Stimulated activated CD4-positive, alpha-beta T cell treated with anti-CD3 and anti-CD28 coated beads, Interleukin-15, amount 100 ng/mL, for 24 hours (primary cell): ENCODE measurements at places on chromosomes 5 and 9.

GRCh38 chr9:85914108-85914507, 26.8 kb upstream of the NAA35 start:
- DNase-seq, result no peak

- no peak for DNase-seq
These were observed 6.0 kb downstream of the EEIG1 start for GRCh38 chr9:127974769-127975261.

DNA sequence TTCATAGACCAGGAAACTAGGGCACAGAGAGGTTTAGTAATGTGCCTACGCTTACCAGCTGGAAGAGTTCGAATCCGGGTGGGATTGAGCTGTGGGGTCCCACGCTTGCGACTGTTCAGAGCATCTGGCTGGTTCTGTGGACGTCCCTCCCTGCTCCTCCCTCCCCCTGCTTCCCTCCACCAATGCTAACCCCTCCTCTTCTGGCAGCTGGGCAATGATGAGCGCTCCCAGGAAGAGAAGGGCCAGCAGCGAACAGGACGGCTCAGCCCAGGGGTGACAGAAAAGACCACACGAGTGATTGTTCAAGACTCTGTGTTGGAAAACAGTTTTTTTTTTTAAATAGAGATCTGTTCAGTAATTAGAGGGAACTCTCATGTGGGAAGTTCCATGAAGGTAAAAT, 6.9 kb downstream of the FAM163B start:
- DNase-seq, result no peak

DNA sequence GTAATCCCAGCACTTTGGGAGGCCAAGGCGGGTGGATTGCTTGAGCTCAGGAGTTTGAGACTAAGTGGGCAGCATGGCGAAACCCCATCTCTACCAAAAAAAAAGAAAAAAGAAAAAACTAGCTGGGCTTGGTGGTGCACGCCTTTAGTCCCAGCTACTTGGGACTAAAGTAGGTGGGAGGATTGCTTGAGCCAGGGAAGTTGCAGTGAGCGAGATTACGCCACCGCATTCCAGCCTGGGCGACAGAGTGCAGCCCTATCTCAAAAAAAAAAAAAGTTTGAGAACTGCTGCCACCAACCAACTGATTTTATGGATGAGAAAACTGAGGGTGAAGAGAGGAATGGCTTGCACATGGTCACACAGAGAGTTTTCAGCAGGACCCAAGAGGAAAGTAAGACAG, 175.1 kb downstream of the DOCK8 start:
- no peak for DNase-seq

GRCh38 chr5:122129306-122129705, at the start of gene ZNF474:
Gene ZNF474 (plus strand): TSS chr5:122129546. CDS start chr5:122151991, 22,445 bp downstream.
- no peak for DNase-seq

DNA sequence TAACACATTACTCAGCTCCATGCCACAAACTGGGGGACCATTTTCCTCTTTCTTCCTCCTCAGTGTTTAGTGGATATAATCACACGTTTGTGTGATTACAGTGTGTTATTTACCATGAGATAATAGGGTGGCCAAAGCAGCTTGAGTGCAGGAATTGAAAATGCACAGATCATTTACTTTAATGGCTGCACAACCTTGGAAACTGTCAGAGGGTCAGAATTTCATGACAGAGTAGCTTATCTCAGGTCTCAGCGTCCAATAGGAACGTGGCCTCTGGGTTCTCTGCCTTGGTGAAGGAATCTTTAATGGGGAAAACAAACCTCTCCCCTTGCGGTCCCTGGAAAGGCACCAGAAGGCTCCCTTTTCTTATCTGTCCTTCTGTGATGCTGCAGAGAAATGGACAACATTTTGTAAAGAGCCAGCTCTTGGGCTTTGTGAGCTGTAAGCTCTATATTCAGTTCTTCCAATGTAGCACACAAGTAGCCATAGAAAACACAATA, 87.4 kb upstream of the CD180 start:
- DNase-seq, result no peak

DNA sequence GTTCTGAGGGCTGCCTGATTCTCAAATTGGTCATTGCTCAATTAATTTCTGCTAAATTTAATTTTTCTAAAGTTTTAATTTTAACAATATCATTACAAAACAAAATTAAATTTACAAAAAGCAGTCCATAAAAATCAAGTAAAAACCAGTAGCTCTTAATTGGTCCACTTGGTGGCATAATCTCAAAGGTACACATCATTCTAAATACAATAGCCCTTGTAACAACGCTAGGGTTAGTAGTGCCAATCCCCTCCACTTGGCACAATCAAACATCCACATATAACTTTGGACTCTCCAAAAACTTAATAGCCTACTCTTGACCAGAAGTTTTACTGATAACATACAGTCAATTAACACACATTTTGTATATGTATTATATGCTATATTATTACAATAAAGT, 1.9 kb upstream of the NDUFB6 start:
- DNase-seq, result no peak

DNA sequence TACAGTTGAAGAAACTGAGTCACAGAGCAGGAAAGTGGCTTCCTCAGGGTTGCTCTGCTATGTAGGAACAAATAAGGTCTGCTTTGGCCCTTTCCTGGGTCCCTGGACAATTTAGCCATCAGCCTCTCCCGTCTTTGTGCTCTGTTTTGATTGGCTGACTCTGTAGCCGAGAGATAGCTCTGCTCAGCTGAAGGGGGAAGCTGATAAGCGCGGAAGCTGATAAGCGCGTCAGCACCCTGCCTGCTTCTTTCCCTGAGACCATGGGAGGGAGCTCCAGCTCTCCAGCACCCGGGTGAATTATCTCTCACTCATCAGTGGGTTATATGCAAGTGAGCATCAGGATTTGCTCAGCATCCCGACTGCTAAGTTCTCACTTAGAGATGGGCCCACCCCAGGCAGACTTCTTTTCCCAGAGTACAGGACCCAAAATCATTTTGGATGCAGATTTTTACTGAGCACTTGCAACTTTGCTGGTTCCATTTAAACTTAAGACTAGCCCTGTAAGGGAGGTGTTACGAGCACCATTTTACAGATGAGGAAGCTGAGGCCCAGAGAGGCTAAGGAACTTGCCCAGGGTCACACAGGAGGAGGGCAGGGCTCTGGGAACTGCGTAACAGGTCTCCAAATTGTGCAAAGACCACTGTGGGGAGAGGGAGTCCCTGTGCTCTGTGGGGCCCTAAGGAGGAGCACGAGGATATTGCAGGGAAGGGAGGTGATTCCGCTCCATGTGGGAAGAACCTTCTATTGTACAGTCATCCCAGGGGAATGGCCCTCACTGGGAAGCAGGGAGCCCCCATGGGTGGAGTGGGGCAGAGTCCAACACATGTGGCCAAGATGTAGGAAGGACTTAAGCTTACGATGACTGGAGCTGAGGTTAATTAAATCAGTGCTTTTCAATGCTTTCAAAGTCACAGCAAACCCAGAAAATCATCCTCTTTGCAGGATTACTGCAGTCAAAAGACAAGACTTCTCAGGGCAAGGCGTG, 83.7 kb upstream of the ORM1 start:
- peak; percentile 4 for DNase-seq

DNA sequence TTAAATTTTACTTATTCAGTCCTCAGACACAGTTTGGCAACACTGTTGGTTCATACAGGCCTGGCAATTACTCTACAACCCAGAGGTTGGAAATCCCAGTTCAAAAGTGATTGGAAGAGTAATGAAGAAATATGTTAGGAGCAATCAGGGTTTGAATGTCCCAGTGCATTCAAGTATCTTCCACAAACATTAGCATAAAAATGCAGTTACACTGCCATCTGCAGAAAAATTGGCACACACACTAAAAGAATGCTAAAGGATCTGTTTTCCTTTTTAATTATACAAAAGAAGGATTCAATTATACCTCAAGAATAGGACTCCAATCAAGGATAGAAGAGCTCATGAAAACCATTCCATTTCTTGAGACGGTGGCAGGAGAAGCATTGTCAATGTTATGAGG, 130.2 kb downstream of the DNAH5 start:
- no peak for DNase-seq
